ENCODE measurements at places on chromosomes 12 and 14.

DNA sequence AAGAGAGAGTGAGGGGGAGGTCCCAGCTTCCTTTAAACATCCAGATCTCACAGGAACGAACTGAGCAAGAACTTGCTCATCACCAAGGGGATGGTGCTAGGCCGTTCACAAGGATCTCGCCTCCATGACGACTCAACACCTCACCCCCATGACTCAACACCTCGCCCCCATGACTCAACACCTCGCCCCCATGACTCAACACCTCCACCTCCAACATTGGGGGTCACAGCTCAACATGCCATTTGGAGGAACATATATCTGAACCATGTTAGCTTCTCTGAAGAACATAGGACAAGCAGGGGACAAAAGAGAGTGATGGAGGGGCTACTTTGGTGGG is 66.0 kb upstream of the LHX5 start:
- DNase-seq: no peak

- DNase-seq: peak; percentile 61
Observed at GRCh38 chr12:70733385-70733784, 96.2 kb upstream of the PTPRB start.

DNA sequence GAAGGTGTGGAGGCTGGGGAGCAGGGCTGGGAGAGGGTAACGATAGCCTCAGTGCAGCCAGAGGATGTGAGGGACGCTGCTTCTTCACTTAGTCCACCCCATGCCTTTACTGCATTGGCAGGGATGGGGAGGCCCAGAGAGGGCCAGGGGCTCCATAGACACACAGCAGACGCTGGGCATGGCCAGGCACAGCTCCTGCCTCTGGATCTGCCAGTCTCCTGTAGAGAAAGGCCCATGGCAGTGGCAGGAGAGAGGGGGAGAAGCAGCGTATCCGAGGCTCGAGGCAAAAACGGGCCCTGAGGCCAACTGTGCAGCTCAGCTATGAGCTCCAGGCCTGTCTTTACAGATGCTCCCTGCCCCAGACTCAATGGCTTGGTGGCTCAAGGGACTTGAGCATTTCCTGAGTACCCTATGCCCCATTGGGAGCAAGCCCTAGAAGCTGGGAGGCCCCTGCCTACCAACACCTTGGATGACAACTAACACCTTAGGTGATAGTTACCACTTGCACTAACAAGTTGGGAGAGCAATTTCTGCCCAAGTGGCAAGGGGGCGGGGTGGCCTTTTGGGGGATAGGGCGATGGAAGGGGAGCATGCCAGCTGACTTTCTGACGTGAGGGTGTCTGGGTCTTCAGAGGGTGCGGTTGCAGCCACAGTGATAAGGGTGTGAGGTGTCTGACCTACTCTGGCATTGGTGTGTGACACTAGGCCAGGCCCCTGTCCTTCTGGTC is 5.0 kb upstream of the LBHD2 start:
- no peak for DNase-seq

DNA sequence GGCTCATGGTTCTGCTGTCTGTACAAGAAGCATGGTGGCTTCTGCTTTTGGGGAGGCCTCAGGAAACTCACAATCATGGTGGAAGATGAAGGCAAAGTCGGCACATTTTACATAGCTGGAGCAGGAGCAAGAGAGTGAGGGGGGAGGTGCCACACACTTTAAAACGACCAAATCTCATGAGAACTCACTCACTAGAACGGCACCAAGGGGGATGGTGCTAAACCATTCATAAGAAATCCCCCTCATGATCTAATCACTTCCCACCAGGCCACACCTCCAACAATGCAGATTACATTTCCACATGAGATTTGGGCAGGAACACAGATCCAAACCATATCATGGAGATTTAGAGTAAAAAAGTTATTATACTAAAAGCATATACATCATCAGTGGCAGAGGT is 13.6 kb upstream of the LEMD3 start:
- DNase-seq: no peak

- DNase-seq: peak; percentile 45
Observed at GRCh38 chr12:57549909-57550640, at the start of gene KIF5A. Gene KIF5A, plus strand, starts transcription at chr12:57550044. Its CDS starts 228 bp downstream, at chr12:57550272.

- no peak for DNase-seq
Observed at GRCh38 chr14:22837750-22838538, 1.6 kb downstream of the MMP14 start.

- DNase-seq: no peak
Observed at GRCh38 chr14:61493239-61493638, 171.9 kb downstream of the PRKCH start.

GRCh38 chr12:56634242-56634836 is 4.2 kb upstream of the BAZ2A start:
- peak; percentile 77 for DNase-seq

DNA sequence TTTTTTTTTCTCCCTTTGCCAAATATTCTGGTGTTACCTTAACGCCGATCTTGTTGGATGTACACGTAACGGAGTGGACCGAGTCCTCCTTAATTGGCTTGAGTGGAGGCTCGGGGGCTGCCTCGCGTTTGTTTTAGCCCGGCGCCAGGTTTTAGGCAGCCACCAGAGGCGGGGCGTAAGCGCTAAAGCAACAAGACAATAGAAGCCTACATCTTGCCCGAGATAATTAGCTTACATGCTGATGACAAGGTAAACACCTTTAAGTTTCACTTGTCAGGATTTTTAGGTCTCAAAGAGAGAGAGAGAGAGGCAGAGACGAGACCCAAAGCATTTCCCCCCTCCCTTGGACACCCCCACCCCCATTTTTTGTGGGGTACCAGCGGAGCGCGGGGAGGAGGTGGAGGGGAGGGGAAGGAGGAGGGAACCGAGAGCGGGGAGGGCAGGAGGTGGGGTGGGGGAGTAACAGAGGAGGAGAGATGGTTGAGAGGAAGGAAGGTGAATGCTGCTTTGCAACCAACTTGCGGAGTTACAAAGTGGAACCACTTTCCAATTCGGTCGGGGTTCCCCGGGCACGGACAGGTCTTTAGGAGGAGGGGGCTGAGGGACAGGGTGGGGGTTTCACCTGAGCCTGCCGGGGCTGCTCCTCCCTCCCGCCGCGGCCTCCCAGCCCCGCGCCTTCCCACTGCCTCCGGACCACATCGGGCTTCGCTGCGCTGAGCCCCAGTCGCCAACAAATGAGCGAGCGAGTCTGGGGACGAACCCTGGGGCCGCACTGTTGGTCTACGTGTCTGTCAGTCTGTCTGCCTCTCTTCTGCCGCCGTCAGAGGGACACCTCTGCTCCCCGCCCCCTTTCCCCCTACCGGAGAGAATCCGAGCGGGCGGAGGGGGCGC is at the start of gene NKX2-1:
TSS of gene NKX2-1 (minus strand) at position 802 of the 891 bp plus-strand sequence. CDS start at position 699, 103 bp downstream.
- DNase-seq: no peak
